ENCODE measurements at places on chromosomes 2 and 18. TPM values are rescaled to one million over a fixed set of nuclear protein-coding genes. Genes with fewer than 3 reads are reported as not detected.

- no peak for DNase-seq
These were observed 104.1 kb upstream of the SEC11C start for GRCh38 chr18:59035591-59035990.

- no peak for DNase-seq
These were observed 61.9 kb upstream of the HK2 start for GRCh38 chr2:74772046-74772445.

GRCh38 chr2:116733699-116734098 lies 1080.8 kb upstream of the DDX18 start:
- DNase-seq, result no peak

- DNase-seq, result no peak
These were observed 80.2 kb downstream of the CLHC1 start for GRCh38 chr2:55151733-55152433.

- peak; percentile 29 for DNase-seq
These were observed 132.2 kb upstream of the ITGB6 start for GRCh38 chr2:160332318-160332717.

GRCh38 chr2:200463452-200463851 lies 46.4 kb downstream of the KCTD18 start:
- DNase-seq, result no peak

DNA sequence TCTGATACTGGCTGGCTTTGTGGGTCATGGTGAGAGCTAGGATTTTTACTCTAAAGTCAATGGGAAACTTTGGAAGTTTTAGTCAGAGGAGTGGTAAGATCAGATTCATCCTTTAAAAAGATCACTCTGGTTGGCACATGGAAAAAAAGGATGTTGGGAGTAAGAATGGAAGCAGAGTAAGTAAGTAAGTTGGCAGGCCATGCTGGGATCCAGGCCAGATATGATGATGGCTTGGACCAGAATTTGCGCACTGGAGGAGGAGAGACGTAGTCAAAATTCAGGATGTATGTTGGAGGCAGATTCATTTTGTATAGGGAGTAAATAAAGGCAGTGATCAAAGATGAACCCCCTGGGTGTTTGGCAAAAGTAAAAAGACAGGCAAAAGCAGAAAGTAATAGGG lies 283.3 kb upstream of the THSD7B start:
- DNase-seq, result no peak

DNA sequence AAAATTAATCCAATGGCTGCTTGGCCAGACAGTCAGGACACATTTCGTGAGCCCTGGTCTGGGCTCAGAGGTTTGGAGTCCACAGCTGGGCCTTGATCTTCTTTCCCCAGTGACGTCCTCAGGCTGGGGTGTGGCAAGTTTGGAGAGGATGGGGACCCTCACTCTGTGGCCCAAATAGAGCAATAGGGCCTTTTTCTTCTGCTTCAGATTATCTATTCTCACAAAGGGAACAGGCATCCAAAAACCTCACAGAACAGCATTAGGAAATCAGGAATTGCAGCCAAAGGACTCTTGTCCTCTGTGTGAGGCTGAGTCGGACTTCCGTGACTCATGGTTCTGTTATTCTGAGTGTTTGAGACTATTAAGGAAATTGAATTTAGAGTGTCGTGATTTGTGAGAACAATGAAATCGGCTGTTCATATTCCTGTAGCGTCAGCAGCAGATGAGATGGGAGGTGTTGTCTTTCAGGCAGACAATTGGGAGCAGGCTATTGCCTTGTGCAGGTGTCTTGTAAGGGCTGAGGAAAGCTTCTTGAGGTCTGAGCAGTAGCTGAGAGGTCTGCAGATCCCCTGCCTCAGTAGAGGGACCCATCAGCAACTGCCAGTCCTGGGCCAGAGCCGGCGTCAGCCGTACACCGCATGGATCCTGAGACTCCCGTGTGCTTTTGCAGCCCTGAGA lies 113.8 kb downstream of the SH3RF3 start:
- DNase-seq, result no peak

DNA sequence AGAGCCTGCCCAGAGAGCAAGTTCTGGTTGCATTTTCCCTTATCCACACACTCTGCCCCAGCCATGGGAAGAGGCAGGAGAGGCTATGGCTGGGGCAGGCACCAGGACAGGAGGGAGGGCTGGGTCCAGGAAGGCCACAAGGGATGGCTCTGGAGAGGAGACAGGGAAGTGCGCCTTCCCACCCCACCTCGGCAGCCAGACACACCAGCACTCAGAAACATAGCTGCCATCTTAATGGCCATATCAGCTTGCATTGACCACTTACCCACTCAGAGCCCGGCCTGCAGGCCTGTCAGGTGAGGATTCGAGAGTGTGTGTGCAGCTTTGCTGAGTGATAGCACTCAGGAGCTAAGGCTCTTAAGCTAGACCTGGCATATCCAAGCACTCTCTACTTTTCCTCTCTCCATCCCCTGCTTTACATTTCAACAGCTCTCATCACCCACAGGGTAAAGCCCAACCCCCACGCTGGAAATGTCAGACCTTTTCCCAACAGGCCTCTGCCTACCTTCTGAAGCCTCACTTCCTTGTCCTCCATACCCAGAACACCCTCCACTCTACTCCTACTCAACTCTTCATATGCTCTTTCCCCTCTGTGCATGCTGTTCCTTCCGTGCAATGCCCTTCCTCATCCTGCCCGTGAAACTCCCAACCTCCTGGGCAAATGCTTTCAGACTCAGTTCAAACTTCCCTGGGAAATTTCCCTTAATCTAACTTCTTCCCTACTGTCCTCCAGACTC lies 147.9 kb downstream of the TNS1 start:
- DNase-seq, result no peak

DNA sequence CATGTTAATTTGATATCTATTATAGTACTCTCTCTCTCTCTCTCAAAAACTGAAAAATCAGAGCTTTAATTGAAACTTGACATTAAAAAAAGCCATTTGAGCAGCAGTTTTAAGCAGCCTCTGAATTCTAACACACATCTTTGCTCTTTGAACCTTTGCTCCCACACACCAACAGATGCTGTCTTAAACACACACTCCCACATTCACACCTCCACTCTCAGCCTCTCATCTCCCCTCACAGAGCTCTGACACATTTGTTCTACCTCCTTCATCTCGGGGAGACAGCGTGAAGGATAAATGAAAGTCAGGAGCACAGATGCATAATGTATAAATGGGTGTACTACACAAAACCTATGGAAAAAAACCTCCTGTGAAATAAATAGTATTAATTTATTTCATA lies 95.2 kb downstream of the NAB1 start:
- no peak for DNase-seq

DNA sequence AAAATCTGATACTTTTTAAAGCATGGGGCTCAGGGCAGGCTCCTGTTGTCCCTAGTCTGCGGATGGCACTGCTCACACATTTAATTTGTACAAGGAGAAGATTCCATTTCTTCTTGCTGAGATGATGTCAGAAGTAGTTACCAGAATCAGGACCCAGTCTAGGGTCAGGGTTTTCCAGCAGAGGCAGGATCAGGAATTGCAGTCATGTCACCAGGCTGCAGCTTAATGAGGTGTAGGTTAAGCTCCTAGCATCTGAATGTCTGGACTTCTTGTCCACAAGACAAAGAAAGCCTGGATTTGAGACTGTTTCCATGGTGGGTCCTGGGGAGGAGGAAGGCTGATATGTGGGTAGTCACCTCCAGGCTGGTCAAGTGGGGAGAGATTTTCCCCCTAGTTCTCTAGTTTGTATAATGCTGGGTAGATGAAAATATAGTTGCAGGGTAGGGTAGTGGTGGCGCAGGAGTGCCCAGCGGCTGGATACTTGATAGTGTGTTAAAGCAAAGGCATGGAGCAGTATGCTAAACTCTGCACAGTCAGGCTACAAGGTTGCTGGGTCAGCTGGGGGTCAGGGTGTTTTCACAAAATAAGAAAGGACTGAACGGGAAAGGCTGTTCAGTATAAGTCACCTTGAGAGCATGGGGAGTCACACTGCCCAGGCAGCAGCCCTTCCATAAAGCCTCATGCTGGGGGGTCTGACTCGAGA lies 148.4 kb downstream of the PRKCE start:
- no peak for DNase-seq

GRCh38 chr2:218701806-218702205 lies 8.8 kb upstream of the TTLL4 start:
- DNase-seq, result no peak

DNA sequence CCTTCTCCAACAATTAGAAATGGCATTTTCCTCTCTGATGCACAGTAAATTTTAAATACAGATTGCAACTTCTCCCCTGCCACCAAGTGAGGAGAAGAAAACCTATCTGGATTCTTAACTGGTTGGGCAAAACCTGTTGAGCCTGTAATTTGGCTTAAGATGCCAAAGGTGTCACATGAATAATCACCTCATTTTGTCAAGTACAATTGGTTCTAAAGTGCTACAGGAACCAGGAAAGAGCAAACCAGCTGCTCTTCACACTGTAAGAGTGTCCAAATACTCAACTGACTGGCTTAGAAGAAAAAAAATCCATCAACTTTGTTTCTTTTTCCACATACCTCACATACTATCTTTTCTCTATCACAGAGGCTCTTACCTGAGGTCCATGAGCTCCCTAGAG lies 35.4 kb downstream of the NPC1 start:
- DNase-seq, result no peak

- no peak for DNase-seq
These were observed 75.2 kb upstream of the CD28 start for GRCh38 chr2:203631068-203631757.

GRCh38 chr2:149732001-149732685 lies 144.6 kb upstream of the MMADHC start:
- DNase-seq, result no peak

- DNase-seq, result no peak
These were observed 318.6 kb downstream of the AKAIN1 start for GRCh38 chr18:4878480-4878879.

GRCh38 chr2:53505826-53506225 lies 261.8 kb upstream of the CHAC2 start:
- no peak for DNase-seq

DNA sequence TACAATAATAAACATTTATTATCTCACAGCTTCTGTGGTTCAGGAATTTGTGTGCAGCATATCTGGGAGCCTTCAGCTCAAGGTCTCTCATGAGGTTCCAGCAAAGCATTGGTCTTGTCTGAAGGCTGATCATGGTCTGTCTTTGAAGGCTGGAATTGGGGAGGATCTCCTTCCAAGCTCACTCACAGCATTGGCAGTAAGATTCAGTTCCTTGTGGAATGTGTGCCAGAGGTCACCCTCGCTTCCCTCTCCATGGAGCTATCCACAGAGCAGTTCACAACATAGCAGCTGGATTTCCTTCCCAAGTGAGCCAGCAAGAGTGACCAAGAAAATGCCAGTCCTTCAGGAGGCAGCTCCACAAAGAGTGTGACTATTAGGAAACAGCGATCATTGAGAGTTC lies 202.2 kb upstream of the ST6GAL2 start:
- no peak for DNase-seq

- DNase-seq, result no peak
These were observed 94.9 kb downstream of the RND3 start for GRCh38 chr2:150392614-150393013.

- DNase-seq, result no peak
These were observed 405.0 kb downstream of the XIRP2 start for GRCh38 chr2:167293172-167293781.

- DNase-seq, result no peak
These were observed 284.9 kb downstream of the OSR1 start for GRCh38 chr2:19073522-19073921.

GRCh38 chr2:9228088-9228751 lies 21.6 kb downstream of the ASAP2 start:
- no peak for DNase-seq

- DNase-seq, result no peak
These were observed 22.8 kb downstream of the ASAP2 start for GRCh38 chr2:9229470-9229820.

The ARHGAP15 gene
- total RNA-seq, result 225 TPM

The KLHL41 gene
- 0.81 TPM for total RNA-seq

The ARHGAP28 gene
- not detected for total RNA-seq

The GALNT13 gene
- not detected for total RNA-seq
